Occipital lobe (tissue), 3 donors: ENCODE measurements at places on chromosomes 16 and 17.

- no peak for DNase-seq
Observed at GRCh38 chr16:84677017-84677803, 22.6 kb upstream of the USP10 start.

GRCh38 chr16:51949282-51949681, 597.7 kb downstream of the TOX3 start:
- no peak for DNase-seq

DNA sequence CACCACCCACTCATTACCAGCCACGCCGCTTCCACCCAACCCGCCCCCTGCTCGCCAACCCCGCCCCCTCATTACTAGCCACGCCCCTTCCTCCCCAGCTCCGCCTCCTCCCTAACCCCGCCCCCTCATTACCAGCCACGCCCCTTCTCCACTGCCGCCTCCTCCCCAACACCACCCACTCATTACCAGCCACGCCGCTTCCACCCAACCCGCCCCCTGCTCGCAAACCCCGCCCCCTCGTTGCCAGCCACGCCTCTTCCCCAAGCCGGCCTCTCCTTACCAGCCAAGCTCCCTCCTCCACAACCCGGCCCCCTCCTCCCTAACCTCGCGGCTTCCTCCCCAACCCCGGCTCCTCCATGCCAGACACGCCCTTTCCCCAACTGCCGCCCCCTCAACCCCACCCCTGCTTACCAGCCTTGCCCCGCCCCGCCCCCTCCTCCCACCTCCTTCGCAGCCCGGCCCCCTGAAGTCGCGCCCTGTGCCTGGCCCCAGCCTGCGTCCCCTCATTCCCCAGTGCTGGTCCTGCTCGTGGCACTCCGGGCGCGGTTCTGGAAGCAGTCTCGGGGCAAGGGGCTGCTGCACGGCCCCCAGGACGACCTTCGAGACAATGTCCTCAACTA, 7.3 kb downstream of the SLC22A31 start:
- DNase-seq, result no peak

GRCh38 chr16:47777220-47777619, 316.1 kb downstream of the PHKB start:
- DNase-seq, result no peak

DNA sequence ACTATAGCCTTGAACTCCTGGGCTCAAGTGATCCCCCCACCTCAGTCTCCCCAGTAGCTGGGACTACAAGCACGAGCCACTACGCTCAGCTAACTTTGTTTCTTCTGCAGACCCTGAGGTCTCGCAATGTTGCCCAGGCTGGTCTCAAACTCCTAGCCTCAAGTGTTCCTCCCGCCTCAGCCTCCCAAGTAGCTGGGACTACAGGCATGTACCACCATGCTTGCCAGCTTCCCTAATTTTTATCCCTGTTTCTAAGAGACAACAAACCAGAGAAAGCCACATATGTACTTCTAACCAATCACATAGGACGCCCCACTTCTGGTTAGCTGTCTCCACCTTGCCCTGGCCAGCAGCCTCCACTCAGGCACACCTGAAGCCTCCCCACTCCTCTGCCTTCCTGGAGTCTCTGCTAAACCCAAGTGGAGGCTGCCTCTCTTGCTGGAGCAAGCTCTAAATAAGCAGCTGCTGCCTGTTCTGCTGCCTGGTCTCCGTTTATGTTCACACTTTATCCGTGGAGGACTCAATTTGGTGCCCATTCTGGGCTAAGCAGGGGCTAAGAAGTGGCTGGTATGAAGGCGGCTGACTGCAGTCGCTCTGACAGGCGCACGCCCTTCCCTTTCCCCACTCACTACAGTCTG, 24.7 kb downstream of the NSMCE1 start:
- DNase-seq, result no peak

- DNase-seq, result no peak
Observed at GRCh38 chr17:2421315-2422147, 20.7 kb upstream of the MNT start.

- DNase-seq, result no peak
Observed at GRCh38 chr17:50163843-50164696, 1.7 kb upstream of the SGCA start.

- DNase-seq, result no peak
Observed at GRCh38 chr16:19463468-19464315, 46.0 kb downstream of the TMC5 start.

DNA sequence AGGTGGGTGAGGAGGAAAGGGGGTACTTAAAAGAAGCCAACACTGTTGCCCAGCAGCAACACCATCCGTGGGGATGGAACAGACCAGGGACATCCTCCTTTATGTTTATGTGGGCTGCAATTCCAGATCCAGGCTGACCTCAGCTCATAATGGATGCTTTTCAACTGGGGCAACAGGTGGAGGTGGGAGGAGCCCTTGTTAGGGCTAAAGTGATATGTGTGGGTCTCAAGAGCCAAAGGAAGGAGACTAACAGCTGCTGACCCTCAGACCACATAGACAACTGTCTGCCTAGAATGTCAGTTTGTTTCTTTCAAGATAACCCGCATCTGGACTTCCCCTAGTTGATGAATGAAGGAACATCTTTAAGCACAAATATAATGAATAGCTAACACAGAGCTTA, 2.0 kb upstream of the INPP5K start:
- DNase-seq, result no peak

GRCh38 chr16:89361751-89362539, 128.4 kb downstream of the ANKRD11 start:
- no peak for DNase-seq

- DNase-seq, result no peak
Observed at GRCh38 chr16:60811657-60812056, 1224.6 kb downstream of the CDH8 start.

DNA sequence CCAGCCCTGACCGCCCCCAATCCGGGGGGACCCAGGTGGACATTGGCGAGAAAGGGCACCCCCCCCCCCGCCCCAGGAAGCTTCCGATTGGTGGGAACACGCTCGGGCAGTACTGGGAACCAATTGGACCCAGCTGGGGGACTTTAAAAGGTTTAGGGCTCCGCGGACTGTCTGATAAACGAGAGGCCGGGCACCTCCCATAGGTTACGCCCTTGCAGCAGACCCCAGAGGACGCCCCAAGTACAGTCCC, 245 bp downstream of the TMEM256 start:
- no peak for DNase-seq

DNA sequence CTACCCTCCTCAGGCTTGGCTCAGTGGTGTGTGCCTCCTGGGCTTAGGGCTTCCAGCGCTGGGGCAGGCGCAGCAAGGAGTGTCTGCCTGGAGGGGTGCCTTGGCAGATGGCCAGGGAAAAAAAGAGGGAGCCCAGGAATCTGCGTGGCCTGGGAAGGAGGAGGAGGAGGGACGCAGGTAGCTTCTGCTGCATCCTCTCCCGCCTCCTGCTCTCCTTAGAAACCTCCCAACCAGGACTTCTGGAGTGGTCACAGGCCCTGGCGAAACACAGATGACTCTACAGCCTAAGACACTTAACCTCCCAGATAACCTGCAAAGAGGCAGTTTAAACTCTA, 7.3 kb upstream of the BCAR1 start:
- DNase-seq, result no peak

GRCh38 chr17:12422651-12423050, 243.0 kb upstream of the MYOCD start:
- no peak for DNase-seq

- DNase-seq, result no peak
Observed at GRCh38 chr17:49480836-49481615, 14.1 kb upstream of the NGFR start.

- DNase-seq, result no peak
Observed at GRCh38 chr17:61161615-61162134, 238.0 kb upstream of the TBX2 start.

DNA sequence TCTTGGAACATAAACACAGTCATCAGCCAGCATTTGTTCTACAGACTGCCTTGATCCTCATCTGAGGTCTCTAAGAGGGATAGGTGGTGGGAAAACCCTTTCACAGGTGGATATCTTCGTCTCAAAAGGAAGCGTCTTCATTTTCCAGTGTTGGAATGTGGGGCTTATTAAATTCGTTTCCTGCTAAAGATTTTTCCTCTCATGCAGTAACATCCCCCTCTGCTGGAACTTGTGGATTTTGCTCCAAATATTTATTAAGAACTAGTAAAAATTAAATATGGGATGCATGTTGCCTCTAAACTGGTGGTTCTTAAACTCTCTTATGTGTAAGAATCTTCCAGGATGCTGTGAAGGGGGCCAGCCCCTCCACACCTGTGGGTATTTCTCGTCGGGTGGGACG, 20.1 kb upstream of the MLYCD start:
- DNase-seq, result no peak

GRCh38 chr16:81700071-81700779, 78.9 kb upstream of the PLCG2 start:
- no peak for DNase-seq

DNA sequence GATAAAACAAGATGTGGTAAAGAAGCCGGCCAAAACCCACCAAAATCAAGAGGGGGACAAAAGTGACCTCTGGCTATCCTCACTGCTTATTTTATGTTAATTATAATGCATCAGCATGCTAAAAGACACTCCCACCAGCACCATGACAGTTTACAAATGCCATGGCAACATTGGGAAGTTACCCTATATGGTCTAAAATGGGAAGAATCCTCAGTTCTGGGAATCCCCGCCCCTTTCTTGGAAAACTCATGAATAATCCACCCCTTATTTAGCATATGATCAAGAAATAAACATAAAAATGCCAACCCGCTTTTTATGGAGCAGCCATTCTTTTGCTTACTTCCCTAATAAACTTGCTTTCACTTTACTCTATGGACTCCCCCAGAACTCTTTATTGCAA, 25.6 kb downstream of the CMTR2 start:
- no peak for DNase-seq

DNA sequence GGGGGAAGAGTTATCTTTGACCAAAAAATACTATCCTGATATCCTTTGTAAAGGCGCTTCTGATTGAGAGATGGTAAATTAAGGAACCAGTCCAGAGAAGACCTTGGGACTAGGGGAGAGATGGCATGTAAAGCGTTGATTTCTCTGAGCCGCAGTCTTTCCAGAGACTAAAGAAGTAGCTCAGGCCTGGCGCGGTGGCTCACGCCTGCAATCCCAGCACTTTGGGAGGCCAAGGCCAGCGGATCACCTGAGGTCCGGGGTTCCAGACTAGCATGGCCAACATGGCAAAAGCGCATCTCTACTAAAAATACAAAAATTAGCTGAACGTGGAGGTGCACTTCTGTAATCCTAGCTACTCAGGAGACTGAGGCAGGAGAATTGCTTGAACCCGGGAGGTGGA, 625 bp upstream of the CENPT start:
- no peak for DNase-seq

GRCh38 chr17:69344939-69345338, 18.0 kb upstream of the ABCA5 start:
- DNase-seq, result no peak

DNA sequence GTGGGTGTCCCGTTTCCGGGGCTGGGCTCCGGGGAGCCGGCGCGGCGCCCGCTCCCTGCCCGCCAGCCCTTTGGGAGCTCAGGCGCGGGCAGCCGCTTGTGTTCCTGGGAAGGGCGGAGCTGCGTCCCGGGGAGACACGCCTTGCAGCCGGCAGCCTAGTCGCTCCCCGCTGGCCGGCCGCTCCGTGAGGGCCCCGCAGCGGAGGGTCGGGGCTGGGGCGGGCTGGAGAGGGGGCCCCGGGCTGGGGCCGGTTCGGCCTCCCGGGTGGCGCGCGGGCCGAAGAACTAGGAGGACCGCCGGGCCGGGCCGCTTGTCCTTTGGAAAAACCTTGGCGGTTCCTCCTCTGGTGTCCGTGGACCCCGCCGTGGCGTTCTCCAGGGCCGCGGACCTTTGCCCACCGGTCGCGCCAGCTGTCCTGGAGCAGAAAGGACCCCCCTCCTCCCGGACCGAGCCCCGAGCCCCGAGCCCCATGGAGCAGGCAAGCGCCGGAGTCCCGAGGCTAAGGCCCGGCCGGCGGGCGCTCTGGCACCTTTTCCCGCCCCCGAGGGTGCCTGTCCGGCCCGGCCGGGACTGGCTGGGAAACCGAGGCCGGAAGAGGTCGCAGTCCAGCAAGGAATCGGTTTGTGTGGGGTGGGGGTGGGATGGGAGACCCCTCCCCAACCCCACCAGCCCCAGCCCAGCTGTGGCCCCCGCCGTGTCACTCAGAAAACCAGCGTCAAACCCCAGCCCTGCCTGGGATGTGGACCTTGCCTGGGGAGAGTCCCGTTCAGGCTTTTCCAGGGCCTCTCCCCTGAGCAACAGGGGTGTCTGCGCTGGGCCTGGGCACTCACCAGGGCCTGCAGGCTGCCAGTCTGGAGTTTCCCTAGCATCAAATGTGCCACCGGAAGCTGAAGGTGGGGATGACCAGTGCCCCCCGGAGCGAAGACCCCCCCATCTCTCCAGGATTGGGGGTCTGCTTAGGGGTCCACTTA, 6.8 kb upstream of the TBC1D3B start:
- peak; percentile 71 for DNase-seq

- no peak for DNase-seq
Observed at GRCh38 chr16:47694543-47694942, 233.4 kb downstream of the PHKB start.

- DNase-seq, result no peak
Observed at GRCh38 chr17:40519089-40519775, 17.8 kb upstream of the TNS4 start.

- DNase-seq, result no peak
Observed at GRCh38 chr17:65914784-65915342, 277.1 kb downstream of the CEP112 start.

GRCh38 chr17:78023042-78023441, 64.5 kb downstream of the TNRC6C start:
- DNase-seq, result no peak

GRCh38 chr16:19696961-19697360, 21.1 kb downstream of the KNOP1 start:
- no peak for DNase-seq

DNA sequence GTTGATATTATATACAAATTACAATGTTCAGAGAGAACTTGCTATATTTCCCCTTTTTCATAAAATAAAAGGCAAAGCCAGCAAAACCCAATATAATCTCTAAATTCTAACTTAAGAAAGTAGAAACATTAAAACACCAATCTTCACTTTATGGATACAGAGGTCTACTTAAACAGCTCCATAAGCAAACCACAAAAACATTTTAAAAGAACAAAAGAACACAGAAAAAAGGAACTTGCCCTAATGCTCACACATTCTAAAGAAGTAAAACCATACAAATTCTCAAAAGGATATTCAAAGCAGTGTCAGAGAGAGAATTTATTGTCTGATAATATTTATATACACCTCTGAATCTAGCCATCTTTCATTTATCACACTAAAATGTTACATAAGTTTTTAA, 606 bp downstream of the ABCA10 start:
- no peak for DNase-seq
